ENCODE measurements at places on chromosomes 5 and 9.

GRCh38 chr9:37096628-37097027 is 23.7 kb upstream of the ZCCHC7 start:
- no peak for DNase-seq

- DNase-seq: no peak
Measured at GRCh38 chr5:28576022-28576421, 1537.6 kb upstream of the CDH9 start.

GRCh38 chr9:87840134-87840533 is 42.5 kb upstream of the SPATA31E1 start:
- DNase-seq: no peak

DNA sequence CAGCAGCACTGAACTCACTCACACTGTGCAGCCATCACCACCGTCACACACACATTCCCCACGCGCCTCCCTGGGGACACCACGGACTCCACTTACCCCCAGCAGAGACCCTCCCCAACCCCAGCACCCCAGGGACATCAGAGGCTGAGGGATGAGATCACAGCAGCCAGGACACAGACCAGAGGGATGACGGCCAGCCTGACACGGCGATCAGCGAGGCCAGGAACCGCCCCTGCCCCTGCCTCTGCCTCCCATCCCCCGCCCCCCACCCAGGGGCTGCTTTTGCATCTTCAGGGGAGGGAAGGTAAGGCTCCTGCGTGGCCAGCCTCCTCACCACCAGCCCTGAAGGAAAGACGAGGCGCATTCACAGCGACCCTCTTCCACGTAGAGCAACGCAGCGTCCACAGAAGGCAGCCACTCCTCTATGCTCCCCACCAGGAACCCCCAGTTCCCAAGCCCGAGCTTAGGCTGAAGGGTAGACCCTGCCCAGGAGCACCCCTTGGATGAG is 104.5 kb downstream of the VAV2 start:
- no peak for DNase-seq

- no peak for DNase-seq
Measured at GRCh38 chr5:34751807-34752736, 86.9 kb upstream of the TTC23L start.

DNA sequence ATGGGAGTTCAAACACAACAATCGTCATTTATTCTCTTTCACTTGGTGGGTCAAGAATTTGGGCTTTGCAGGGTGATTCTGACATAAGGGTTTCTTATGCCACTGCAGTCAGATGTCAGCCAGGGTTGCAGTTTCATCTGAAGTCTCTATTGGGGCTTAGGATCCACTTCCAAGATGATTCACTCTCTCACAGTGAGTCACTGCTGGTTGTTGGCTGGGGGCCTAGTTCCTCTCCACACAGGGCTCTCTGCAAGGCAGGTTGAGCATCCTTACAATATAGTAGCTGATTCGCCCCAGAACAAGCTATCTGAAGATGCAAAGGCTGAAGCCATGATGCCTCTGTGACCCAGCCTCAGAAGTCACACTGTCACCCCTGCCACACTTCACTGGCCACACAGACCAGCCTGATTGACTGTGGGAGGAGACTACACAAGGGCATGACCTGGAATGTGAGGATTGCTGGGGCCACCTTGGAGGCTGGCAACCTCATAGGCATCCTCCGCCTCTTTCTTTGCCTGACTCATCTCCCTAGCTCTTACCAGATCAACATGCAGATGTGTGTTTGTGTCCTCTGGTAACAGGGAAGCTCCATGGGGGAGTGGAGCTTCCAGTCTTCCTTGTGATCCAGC is 4.5 kb upstream of the CARD19 start:
- no peak for DNase-seq

GRCh38 chr9:600006-600405 is 241.5 kb upstream of the DMRT1 start:
- no peak for DNase-seq

- DNase-seq: no peak
Measured at GRCh38 chr5:170640731-170641588, 137.1 kb downstream of the KCNIP1 start.

DNA sequence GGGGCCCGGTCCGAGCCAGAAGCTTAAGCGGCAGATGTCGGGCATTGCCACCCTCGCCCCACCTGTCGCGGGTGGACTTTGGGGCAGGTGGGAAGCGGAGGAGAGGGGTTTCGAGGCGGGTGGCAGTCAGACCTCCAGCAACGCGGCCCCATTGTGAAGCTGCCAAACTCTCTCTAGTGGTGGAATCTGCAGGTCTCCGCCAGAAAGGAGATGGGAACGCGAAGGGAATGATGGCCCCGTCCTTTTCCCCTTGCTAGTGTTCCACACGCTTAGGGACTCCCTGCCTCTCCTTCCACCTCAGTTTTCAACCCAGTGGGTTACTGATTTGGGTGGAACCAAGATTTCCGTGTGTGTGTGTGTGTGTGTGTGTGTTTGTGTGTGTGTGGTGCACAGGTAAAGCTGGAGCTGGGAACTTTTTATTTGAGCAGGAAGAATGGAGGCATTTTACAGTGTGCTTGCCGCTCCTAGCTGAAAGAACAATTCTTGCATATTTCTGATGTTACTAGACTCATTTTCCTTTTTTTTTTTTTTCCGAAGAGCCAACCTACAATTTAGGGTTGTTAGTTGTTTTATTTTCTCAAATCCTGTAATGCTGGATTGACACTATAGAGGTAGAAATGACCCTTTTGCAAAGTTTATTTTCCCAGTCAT is 1.3 kb downstream of the MACIR start:
- peak; percentile 30 for DNase-seq

GRCh38 chr9:134127065-134127580 is 8.8 kb upstream of the WDR5 start:
- no peak for DNase-seq

GRCh38 chr9:98248737-98249474 is 6.5 kb downstream of the TBC1D2 start:
- DNase-seq: no peak

DNA sequence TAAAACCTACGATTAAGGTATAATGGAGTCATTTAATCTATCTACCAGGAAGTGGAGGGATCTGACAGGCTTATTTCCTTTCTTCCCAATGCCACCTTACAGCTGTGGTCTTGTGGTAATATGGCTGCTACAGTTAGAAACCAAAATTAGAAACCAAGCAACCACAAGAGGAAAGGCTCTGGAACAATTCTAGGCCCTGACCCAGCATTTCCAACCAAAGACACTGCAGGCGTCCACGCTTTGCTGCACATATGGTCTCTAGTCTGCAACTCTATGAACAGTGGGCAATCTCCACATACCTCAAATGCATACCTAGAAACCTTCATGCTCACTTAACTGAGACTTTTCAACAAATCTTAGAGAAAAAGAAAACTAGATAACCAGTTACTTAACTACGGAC is 339.1 kb downstream of the NFIB start:
- no peak for DNase-seq

DNA sequence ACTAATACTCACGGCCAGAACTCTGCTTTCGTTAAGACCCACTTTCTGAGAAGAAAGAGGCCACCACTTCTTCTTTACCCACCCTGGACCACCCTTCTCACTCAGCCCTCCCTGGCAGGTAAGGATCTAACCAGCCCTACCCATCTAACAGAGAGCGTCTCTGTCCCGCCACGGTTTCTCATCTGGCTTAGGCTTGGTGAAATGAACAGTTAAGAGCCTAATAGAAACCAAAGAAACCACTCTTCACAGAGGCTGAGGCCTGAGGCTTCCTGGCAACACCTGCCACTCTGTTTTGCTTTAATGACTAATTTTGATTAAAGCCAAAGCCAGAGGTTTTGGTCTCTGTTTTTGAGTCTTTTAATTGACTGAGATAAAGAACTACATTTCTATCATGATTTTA is 354.1 kb upstream of the SLC30A5 start:
- no peak for DNase-seq

- DNase-seq: no peak
Measured at GRCh38 chr9:129995409-129996160, 47.4 kb downstream of the FNBP1 start.
